Regular cardiac myocyte (primary cell): ENCODE measurements at places on chromosomes 16 and 17. TPM values are rescaled to one million over a fixed set of nuclear protein-coding genes. Genes with fewer than 3 reads are reported as not detected.

Gene FOXN1
- total RNA-seq: not detected in 2 replicates

Gene REXO5
- 5.4 and 9.6 TPM in 2 replicates for total RNA-seq

Gene TEKT5
- not detected in 2 replicates for total RNA-seq

Gene HASPIN
- total RNA-seq: 0.85 and 11.1 TPM in 2 replicates

Gene EFNB3
- total RNA-seq: under 0.01 and 0.19 TPM in 2 replicates

Gene RNF157
- under 0.01 TPM in 2 replicates for total RNA-seq

Gene IRF8
- 0.19 TPM in 1 of 2 replicates, not detected in the other for total RNA-seq

Gene LLGL2
- total RNA-seq: 0.56 and 0.58 TPM in 2 replicates

Gene GAS2L2
- 0.28 TPM in 1 of 2 replicates, not detected in the other for total RNA-seq

Gene TBX4
- total RNA-seq: under 0.01 TPM in 1 of 2 replicates, not detected in the other

Gene POLR3E
- total RNA-seq: 43.1 and 43.5 TPM in 2 replicates

Gene CCL8
- 0.56 TPM in 1 of 2 replicates, not detected in the other for total RNA-seq

Gene PPM1E
- under 0.01 and 0.28 TPM in 2 replicates for total RNA-seq

Gene TSPAN10
- 0.58 and 1.7 TPM in 2 replicates for total RNA-seq

Gene HOXB9
- total RNA-seq: under 0.01 and 0.19 TPM in 2 replicates

Gene TTLL6
- total RNA-seq: under 0.01 TPM in 1 of 2 replicates, not detected in the other

Gene KCNJ2
- total RNA-seq: 3.9 and 7.3 TPM in 2 replicates

Gene ITGB3
- total RNA-seq: 81.9 and 95.3 TPM in 2 replicates

Gene ADAM11
- 0.19 and 0.28 TPM in 2 replicates for total RNA-seq

Gene PIEZO1
- 140 and 243 TPM in 2 replicates for total RNA-seq

Gene AMZ2
- total RNA-seq: 79.2 and 90.8 TPM in 2 replicates

Gene C1QL1
- total RNA-seq: 0.19 TPM in 1 of 2 replicates, not detected in the other

Gene PPY
- not detected in 2 replicates for total RNA-seq

Gene PYDC1
- total RNA-seq: not detected in 2 replicates

Gene GSG1L
- total RNA-seq: not detected in 2 replicates

Gene FBXW10B
- under 0.01 TPM in 2 replicates for total RNA-seq

Gene ST6GALNAC2
- 0.96 and 1.1 TPM in 2 replicates for total RNA-seq

Gene KRTAP4-4
- total RNA-seq: not detected in 2 replicates

Gene TGFB1I1
- total RNA-seq: 21.4 and 28.8 TPM in 2 replicates

Gene GLIS2
- 1.7 and 3.9 TPM in 2 replicates for total RNA-seq

Gene NXPH3
- 0.38 and 2.0 TPM in 2 replicates for total RNA-seq

Gene TMEM100
- total RNA-seq: 1.1 and 2.7 TPM in 2 replicates

Gene PCGF2
- 1.7 and 1.9 TPM in 2 replicates for total RNA-seq

Gene CIITA
- 0.56 and 0.77 TPM in 2 replicates for total RNA-seq

Gene IQCK
- total RNA-seq: 4.0 and 9.6 TPM in 2 replicates

Gene IL34
- 0.77 and 13.2 TPM in 2 replicates for total RNA-seq

Gene SLC25A11
- total RNA-seq: 50.2 and 74.0 TPM in 2 replicates

Gene CLEC18B
- 0.38 and 0.56 TPM in 2 replicates for total RNA-seq

Gene CACNA1H
- 13.0 and 14.9 TPM in 2 replicates for total RNA-seq

Gene ACAP1
- total RNA-seq: 0.56 and 0.58 TPM in 2 replicates

Gene PSMB10
- total RNA-seq: 47.9 and 55.8 TPM in 2 replicates

Gene GPR139
- total RNA-seq: not detected in 2 replicates

Gene FOXL1
- 30.2 and 33.0 TPM in 2 replicates for total RNA-seq

Gene QPRT
- 10.9 and 22.8 TPM in 2 replicates for total RNA-seq

Gene SMIM5
- 0.28 TPM in 1 of 2 replicates, not detected in the other for total RNA-seq

Gene C17orf107
- total RNA-seq: 2.5 and 5.9 TPM in 2 replicates

Gene PTX4
- total RNA-seq: 0.19 TPM in 1 of 2 replicates, not detected in the other

Gene PRPSAP2
- 51.0 and 51.8 TPM in 2 replicates for total RNA-seq

Gene CRYBA1
- total RNA-seq: 0.19 TPM in 1 of 2 replicates, not detected in the other

Gene PIRT
- not detected in 2 replicates for total RNA-seq

Gene CUEDC1
- total RNA-seq: 7.7 and 7.9 TPM in 2 replicates

Gene CTRB2
- not detected in 2 replicates for total RNA-seq
